ENCODE measurements at places on chromosomes 1 and 21. TPM values are rescaled to one million over a fixed set of nuclear protein-coding genes. Genes with fewer than 3 reads are reported as not detected.

The ELAVL4 gene
- total RNA-seq: not detected

The SYCP1 gene
- not detected for total RNA-seq

The OXCT2 gene
- 0.55 TPM for total RNA-seq

The SHE gene
- total RNA-seq: 0.06 TPM

The TMOD4 gene
- 0.34 TPM for total RNA-seq

The GFI1 gene
- 0.21 TPM for total RNA-seq

The PTGFR gene
- total RNA-seq: not detected

The RNPEP gene
- total RNA-seq: 88.0 TPM

The TMEM39B gene
- total RNA-seq: 14.1 TPM
